ENCODE measurements at places on chromosomes 6 and 20. TPM values are rescaled to one million over a fixed set of nuclear protein-coding genes. Genes with fewer than 3 reads are reported as not detected.

The GLP1R gene
- polyA plus RNA-seq, result 0.87 TPM

The RING1 gene
- 9.5 TPM for polyA plus RNA-seq

The EYA2 gene
- polyA plus RNA-seq, result not detected

The HLA-DQB1 gene
- 2.5 TPM for polyA plus RNA-seq

The RSPH9 gene
- 0.76 TPM for polyA plus RNA-seq

The PPP1R14C gene
- polyA plus RNA-seq, result not detected

The SLC16A10 gene
- not detected for polyA plus RNA-seq

The HSPA1L gene
- 3.8 TPM for polyA plus RNA-seq

The NT5E gene
- polyA plus RNA-seq, result 0.52 TPM

The C6orf163 gene
- polyA plus RNA-seq, result 0.42 TPM

The TTK gene
- 0.42 TPM for polyA plus RNA-seq

The MEI4 gene
- polyA plus RNA-seq, result not detected

The TNFRSF21 gene
- polyA plus RNA-seq, result 0.38 TPM

The FOXC1 gene
- 0.22 TPM for polyA plus RNA-seq

The TXLNB gene
- polyA plus RNA-seq, result not detected

The RAET1E gene
- polyA plus RNA-seq, result not detected

The GSTA5 gene
- polyA plus RNA-seq, result not detected

The BMP6 gene
- polyA plus RNA-seq, result 0.22 TPM

The SCUBE3 gene
- 0.02 TPM for polyA plus RNA-seq

The LY6G6D gene
- not detected for polyA plus RNA-seq

The HTR1E gene
- polyA plus RNA-seq, result not detected
